NCI-H2029 treated with DMSO at 0.1 percent for 48 hours (cell line): ENCODE measurements at places on chromosomes 13 and 19.

- no peak for DNase-seq
Observed at GRCh38 chr13:39684531-39685137, 29.2 kb downstream of the COG6 start.

GRCh38 chr13:114053026-114053425 lies 79.2 kb upstream of the C13orf46 start:
- DNase-seq = no peak

GRCh38 chr13:28531845-28532387 lies 37.0 kb upstream of the FLT1 start:
- DNase-seq = no peak

GRCh38 chr19:40236026-40236355 lies 9.5 kb upstream of the CCNP start:
- DNase-seq = no peak

- DNase-seq = no peak
Observed at GRCh38 chr19:19873381-19873780, 7.7 kb downstream of the ZNF253 start.

- DNase-seq = no peak
Observed at GRCh38 chr19:54216869-54217268, 5.9 kb downstream of the LILRB3 start.

DNA sequence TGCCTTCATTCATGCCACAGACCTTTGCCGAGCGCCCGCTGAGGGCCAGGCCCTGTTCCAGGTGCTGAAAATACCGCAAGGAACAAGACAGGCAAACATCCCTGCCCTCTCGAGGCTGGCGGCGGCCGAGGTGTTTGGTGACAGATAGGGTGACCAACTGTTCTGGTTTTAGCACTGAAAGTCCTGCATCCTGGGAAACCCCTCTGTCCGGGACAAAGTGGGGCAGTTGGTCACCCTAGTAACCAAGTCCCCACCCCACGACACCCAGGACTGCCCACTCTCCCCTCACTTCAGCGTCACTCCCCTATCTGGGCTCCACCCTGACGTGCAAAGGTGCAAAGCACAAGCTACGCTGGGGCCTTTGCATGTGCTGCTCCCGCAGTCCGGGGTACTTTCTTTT lies 17.3 kb downstream of the ZBTB7A start:
- no peak for DNase-seq

DNA sequence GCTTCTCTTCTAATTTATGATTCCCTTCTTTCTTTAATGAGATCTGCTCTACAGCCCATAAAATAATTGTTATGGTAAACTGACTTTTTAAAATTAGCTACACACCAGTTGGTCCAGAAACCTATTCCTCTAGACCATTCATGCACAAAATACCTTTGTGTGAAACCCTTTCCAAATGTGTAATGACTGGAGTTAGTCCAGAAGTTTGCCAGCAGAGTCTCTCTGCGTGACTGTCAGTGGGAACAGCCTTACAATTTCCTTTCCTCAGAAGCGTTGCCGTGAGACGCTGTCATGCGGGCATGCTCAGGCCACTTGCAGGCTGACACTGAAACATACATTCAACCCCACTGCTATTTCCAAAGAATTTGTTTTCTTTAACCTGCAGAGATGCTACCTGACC lies 965.2 kb downstream of the PCDH9 start:
- DNase-seq = no peak

DNA sequence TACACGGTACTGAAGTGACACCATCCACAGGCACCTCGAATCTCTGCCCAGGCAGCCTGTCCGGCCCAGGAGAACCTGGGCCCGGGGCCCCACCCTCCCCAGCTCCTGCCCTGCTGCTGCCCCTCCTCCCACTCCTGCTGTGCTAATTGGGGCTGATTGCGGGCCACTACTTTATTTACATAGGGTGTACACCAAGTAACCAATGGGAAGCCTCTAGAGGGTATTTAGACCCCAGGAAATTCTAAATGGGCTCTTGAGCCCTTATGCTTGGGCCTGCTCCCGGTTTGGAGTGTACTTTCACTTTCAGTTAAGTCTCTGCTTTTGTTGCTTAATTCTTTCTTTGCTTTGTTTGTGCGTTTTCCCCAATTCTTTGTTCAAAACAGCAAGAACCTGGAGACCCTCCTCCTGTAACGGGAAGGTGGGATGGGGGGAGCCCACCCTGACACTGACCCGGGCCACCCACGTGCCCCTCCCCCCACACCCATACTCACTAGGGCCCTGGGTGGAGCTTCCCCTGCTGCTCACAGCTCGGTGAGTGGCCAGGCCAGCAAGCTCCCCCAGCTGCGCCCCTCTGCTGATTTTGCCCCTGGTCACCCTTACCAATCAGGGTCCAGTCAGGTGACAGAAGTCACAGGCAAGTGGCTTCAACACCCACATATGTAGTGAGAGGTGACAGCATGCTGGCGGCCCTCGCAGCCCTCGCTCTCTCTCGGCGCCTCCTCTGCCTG lies 9.4 kb downstream of the SCGB2B2 start:
- DNase-seq = peak; percentile 57

- DNase-seq = no peak
Observed at GRCh38 chr13:27375686-27376326, 48.6 kb upstream of the GTF3A start.

DNA sequence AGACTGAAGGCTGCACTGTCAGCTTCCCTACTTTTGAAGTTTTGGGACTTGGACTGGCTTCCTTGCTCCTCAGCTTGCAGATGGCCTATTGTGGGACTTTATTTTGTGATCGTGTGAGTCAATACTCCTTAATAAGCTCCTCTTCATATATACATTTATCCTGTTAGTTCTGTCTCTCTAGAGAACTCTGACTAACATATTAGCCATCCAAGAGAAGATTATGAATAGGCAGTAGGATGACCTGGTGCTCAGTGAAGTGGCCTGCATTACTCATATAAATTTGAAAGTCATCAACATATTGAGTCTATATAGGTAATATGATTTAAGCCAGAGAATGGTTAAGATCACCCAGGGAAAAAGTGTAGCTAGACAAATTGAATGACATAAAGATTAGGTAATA lies 136.3 kb upstream of the UFM1 start:
- DNase-seq = no peak

DNA sequence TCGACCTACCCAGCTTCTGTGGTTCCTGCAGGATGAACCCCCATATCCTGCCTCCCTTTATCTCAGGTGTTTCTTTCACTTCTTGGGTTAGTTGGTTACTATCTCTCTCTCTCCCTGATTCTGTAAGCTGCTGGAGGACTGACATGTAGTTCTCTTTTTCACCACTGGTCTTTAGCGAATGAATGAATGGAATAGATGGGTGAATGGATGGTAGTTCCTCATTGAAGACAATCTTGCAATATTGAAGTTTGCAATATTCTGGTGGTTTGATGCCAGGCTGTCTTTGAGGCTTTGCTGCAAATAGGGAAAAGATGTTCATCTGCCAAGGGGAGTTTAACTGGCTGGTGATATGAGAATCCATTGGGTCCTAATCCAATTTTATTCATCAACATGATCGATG lies 120.2 kb downstream of the UBL3 start:
- DNase-seq = no peak
